Neural progenitor cell (in vitro differentiated cells): ENCODE measurements at places on chromosomes 13 and 19.
A peak's percentile ranks its signal among the peaks of the same experiment; 100 is the strongest.

DNA sequence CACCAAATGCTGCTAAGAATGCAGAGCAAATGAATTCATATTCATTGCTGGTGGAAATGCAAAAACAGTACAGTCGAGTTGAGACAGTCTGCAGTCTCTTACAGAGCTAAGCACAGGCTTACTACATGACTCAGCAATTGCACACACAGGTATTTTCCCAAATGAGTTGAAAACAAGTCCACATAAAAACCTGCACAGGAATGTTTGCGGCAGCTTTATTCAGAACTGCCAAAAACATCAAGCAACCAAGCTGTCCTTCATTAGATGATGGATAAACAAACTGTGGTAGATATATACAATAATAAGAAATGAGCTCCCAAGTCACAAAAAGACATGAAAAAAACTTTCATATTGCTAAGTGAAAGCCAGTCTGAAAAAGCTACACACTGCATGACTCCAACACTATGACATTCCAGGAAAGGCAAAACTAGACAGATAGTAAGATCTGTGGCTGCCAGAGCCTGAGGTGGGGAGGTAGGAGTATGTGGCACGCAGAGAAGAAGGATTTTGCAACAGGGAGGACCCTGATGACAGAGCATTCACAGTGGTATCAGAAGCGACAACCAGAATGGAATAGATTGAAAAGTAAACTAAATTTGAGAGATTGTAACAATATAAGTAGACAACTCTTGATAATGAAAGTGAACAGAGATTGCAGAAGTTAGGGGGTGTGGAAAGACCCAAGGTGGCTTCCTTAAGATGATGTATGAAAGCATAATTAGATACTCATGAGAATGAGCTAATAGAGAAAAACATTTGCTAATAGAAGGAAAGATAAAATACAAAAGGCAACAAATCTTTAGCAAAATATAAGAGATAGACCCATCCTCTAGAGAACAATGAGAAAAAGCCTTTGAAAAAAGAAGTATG lies 52.7 kb downstream of the TSC22D1 start:
- no peak for DNase-seq

DNA sequence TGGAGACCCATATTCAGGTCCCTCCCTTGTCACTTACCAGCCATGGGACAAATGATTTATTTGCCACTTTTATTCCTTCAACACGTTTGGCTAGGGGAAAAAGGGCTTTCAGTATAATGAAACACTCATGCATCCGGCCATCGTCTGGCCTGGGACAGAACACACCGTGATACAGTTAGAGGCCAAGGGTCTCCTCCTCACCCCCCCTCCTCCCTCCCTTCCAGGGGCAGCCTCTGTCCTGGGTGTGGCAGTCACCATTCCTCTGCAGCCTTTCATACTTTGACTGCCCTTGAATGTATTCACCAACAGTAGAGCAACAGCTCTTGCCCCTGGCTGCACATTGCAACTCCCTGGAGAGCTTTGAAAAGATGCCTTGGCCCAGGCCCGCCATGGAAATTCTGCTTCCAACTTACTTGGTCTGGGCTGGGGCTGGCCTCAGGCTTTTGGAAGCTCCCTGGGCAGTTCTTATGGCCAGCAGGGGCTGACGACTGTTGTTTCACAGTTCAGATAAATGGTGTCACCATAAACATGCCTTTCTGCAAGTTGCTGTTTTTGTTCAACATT lies 3.0 kb downstream of the PAK4 start:
- DNase-seq, result no peak

- peak; percentile 34 for DNase-seq
These were observed 5.2 kb downstream of the TRIP10 start for GRCh38 chr19:6744381-6745301.

GRCh38 chr13:39397226-39397895 lies 205.6 kb downstream of the LHFPL6 start:
- DNase-seq, result no peak

- DNase-seq, result peak; percentile 96
These were observed 7.7 kb downstream of the PGLYRP1 start for GRCh38 chr19:46014941-46015686.

DNA sequence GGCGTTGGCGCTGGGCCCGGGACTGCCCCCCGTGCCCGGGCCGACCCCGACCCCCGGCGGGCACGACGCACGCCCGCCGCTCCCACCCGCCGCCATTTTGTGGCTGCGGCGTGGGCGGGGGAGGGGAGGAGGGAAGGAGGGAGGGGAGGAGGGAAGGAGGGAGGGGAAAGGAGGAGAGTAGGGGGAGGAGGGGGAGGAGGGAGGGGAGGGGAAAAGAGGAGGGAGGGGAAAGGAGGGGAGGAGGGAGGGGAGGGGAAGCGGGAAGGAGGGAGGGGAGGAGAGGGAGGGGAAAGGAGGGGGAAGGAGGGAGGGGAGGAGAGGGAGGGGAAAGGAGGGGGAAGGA lies at the start of gene BTBD2:
TSS of gene BTBD2 (minus strand) at position 107 of the 343 bp plus-strand sequence. CDS start at position 96, 11 bp downstream.
- no peak for DNase-seq

DNA sequence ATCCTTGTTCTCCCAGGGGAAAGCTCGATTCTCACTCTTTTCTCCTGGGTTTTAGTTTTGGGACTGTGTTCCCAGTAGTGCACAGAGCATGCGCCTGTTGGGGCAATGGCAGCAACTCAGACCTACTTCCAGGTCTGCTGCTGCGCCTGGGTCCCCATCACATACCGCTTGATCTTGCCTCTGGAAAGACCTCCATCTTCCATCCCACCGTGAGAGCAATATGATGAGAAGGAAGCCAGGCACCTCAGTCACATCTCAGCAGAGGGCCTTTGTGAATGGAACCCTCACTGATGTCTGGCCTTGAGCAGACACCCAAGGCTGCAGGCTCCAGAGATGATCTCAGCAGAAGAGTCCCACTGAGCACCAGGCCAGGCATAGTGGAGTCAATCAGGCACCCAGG lies 176.8 kb upstream of the ZNF507 start:
- no peak for DNase-seq

DNA sequence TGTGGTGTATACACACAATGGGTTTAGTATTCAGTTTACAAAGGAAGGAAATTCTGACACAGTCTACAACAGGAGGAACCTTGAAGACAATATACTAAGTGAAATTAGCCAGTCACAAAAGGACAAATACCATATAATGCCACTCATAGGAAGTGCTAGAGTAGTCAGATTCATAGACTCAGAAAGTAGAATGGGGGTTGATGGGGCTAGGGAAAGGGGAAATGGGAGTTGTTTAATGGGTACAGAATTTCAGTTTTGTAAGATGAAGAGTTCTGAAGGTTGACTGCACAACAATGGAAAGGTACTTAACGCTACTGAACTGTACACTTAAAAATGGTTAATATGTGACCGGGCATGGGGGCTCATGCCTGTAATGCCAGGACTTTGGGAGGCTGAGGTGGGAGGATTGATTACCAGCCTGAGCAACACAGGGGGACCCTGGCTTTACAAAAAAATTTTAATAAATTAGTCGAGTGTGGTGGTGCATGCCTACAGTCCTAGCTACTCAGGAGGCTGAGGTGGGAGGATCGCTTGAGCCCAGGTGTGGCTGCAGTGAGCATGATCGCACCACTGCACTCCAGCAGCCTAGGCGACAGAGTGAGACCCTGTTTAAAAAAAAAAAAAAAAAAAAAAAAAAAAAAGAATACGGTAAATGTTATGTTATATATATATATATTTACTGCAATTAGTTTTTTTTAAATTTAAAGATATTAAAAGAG lies 45.0 kb downstream of the SLC15A1 start:
- no peak for DNase-seq

- no peak for DNase-seq
These were observed 8.0 kb downstream of the VSIG10L start for GRCh38 chr19:51333836-51334460.

DNA sequence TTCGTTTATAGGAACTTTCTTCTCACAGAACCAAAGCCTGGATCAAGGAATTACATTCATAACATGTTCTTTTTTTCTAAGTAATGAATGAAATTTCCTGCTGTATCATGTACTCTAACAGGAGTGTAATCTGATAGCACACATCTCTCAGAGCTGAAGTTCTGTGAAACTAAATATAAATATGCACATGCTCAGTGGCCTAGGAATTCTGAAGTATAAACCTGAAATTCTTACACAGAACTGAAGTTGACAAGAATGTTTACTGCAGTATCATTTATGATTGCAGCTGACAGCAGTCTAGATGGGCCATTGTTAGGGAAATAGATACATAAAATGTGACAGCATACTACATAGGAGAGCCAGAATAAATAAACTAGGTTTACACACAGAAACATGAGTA lies 54.5 kb downstream of the USP12 start:
- no peak for DNase-seq

DNA sequence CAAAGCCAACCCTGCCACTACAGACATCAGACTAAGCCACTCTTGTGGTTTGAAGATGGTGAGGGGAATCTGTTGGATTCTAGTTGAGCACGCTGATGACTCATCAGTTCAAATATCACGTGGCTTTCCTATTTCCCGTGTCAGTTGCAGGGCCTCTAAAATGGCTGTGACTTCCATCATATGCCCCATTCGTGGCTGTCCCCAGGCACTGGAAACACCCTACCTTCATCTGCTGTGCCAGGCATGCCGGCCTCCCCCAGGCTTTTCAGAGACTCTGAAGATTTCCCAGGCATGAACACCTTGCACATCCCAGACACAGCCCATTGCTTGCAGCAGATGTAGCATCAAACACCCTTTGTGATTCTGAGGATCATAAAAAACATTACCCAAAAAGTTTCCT lies 659.9 kb downstream of the UQCRFS1 start:
- DNase-seq, result no peak

- no peak for DNase-seq
These were observed 38.1 kb upstream of the SLC10A2 start for GRCh38 chr13:103104340-103104739.

DNA sequence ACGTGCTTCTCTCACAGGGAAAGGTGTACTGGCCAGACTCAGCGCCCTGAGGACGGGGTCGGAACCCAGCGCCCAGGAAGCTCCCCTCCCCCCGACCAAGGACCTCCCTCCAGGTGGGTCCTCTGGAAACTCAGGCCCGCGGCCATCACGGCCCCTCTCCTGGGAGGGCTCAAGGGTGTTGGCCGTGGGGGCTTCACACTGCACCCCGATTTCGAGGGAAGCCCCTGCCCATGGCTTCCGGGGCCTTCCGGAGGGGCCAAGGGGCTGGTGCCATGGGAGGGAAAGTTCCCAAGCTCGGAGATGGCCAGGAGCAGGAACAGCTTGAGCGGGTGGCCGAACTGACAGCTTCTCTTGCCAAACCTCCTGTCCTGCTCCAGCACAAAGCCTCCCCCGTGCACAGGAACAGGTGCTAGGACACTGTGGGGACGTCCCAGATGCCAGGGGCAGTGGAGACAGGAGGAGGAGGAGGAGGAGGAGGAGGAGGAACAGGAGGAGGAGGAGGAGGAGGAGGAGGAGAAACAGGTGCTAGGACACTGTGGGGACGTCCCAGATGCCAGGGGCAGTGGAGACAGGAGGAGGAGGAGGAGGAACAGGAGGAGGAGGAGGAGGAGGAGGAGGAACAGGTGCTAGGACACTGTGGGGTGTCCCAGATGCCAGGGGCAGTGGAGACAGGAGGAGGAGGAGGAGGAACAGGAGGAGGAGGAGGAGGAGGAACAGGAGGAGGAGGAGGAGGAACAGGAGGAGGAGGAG lies 10.0 kb downstream of the SBNO2 start:
- no peak for DNase-seq

GRCh38 chr19:46495786-46496099 lies at the start of gene PNMA8B:
Gene PNMA8B (minus strand): TSS chr19:46495867. CDS start chr19:46495465, 402 bp downstream.
- peak; percentile 100 for DNase-seq

DNA sequence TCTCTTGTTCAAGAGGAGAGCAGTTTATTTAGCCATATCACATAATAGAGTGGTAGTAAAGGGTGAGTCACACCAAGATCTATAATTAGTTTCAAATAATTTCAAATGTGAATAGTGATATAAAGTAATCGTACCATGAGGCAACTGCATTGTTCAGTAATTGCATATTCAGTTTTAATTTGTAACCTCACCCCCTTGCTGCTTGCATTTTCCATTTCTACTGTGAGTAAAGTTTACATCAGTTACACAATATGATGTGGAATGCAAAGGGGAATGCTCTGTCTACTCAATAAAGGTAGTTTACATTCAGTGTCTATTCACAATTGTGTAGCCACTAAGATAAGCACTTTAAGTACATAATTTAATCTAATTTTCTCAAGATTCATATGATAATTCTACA lies 1695.7 kb upstream of the SPRY2 start:
- DNase-seq, result no peak

DNA sequence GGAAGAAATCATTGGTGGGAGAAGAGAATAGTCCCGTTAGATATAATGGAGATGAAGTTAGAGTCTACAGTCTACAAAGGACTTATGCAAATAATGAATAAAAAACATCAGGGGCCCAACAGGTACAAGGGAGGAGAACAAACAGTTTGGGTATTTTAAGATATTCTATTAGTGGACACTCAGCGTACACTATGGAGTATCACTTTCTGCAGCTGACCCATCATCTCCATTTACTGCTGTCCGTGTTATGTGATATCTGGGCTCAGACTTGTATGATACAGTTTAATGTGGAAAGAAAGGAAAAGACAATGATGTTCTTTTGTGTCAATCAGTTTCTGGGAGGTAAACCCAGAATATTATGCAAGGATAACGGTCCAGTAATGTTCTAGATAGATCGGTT lies 126.2 kb downstream of the RAB20 start:
- DNase-seq, result no peak

- no peak for DNase-seq
These were observed 51.4 kb downstream of the EFNB2 start for GRCh38 chr13:106484084-106484483.

DNA sequence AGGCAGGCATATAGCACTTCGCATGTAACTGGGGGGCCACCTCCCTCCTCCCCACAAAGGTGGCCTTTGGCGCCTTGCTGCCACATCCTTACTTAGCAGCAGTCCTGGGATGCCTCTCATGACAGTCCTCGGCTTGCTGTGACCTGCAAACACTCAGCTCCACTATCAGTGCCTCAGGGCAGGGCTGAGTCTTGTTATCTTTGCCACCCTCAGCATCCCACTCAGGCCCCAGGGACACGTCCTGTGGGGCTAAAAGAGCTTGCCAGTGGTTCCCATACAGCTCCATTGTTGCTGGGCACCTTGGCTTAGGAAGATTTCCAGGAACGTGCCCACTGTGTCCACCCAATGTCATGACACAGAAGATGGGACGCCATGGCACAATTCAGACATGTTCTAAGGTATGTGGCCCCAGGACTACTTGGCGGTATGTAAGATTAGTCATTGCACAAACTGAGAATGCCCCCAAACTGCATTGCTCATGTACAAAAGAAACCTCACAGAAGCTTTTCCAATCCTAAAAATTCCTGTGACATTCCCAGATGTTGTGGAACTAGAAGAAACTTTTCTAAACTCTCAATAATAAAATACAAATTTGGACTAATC lies 16.3 kb downstream of the DOCK9 start:
- no peak for DNase-seq

- DNase-seq, result no peak
These were observed 280.6 kb downstream of the ZNF536 start for GRCh38 chr19:30652751-30653150.

GRCh38 chr13:91817250-91817649 lies 418.8 kb downstream of the GPC5 start:
- DNase-seq, result no peak
